GF-D8 (cell line): ENCODE measurements at places on chromosomes 1 and 21.

DNA sequence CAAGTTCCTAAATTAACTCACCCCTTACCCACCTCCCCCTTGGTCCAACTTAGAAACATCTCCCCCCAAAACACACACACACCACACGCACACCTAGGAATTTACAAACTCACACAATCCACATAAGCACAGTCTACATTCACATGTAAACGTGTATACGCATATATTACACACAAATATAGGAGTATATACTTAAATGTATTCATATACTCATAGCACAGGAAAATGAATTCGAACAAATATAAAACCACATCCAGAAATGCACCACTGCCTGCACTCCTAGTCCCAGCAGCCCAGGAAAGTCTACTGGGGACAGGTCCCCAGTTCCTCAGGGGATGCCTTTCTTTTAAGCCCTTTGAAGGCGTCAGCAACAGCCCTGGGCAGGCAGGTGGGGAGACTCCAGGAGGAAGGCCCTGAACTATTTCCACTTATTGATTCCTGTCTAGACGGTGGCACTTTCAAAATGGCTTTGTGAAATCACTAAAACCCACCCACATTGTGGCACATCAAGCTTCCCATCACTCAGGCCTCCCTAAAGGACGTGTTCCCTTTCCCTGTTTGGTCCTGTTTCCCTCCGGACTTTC is 3.1 kb upstream of the DMBX1 start:
- DNase-seq, result no peak

DNA sequence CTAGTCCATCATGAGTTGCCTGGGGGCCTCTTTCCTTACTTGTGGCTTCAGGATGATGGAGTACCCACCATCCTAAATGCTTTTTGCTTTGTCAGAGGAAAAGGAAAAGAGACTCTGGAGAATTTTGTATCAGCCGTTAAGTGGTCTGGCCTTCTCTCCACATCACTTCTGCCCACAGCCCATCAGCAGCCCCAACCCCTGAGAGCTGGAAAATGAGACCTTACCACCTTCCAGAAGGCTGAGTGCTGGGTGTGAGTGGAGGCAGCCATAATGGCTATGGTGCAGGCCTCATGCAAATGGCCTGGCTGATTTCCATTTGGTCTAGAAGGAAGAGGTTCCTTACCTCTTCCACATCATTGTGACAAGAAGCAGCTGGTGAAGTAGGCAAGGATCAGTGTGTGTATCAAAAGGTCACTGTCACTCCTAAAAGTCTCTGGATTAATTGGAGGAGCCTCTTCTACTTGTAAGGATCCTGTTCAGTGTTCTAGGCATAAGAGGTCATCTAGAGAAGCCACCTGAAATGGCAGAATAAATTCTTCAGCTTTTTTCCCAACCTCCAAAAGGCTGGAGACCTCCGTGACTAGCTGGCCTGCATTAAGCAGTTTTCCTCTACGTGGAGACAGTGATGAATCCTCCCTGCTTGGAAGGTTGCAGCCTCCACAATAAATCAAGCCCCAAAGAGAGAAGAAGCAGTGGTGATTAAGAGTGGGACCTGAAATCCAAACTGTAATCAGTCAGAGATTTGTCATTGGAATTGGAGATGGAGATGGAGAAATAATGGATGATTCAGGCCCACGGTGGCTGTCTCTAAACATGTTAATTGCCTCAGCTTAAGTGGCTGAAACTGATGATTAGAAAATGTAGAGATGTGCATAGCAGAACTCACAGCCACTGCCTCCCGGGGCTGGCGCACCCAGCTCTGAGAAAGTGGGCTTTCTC is 111.5 kb downstream of the CNIH3 start:
- no peak for DNase-seq

GRCh38 chr1:230814949-230815692 is 53.2 kb downstream of the C1orf198 start:
- no peak for DNase-seq

GRCh38 chr1:206706806-206707366 is 22.2 kb downstream of the MAPKAPK2 start:
- DNase-seq, result no peak

DNA sequence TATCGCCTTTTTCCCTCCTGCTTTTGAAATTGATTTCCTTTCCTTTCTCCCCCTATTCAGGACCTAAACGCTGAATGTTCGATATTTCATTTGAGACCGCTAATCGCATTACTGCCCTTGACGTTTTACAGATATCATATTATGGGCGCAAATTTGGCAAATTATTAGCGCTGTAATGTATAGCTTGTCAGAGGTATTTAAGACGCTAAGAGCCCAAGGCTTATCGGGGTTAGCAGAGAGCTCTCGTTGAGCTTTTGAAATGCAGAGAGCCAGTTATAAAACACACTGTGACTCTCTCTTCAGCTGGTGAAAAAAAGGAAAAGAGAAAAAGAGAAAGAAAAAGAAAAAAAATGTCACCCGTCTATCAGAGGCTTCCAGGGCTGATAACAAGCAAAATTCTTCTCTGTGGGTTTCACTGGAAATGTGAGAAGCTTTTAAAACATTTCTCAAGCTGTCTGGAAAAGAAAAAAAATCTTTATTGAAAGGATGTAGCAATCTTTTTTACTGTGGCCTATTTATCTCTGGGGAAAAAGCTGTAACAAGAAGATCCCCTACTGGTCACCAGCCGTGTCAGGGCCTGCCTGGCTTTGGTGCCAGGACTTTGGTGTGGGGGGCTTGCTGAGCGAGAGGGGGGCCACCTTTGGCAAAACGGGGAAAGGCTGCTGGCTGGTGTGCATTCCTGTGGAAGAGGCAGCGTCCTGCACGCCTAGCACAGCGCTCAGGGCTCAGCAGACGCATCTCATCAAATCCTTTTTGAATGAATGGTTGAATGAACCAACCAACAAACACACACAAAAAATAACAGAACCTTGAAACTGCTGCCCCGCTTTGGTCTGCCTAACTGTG is 119.8 kb downstream of the RNF220 start:
- no peak for DNase-seq

DNA sequence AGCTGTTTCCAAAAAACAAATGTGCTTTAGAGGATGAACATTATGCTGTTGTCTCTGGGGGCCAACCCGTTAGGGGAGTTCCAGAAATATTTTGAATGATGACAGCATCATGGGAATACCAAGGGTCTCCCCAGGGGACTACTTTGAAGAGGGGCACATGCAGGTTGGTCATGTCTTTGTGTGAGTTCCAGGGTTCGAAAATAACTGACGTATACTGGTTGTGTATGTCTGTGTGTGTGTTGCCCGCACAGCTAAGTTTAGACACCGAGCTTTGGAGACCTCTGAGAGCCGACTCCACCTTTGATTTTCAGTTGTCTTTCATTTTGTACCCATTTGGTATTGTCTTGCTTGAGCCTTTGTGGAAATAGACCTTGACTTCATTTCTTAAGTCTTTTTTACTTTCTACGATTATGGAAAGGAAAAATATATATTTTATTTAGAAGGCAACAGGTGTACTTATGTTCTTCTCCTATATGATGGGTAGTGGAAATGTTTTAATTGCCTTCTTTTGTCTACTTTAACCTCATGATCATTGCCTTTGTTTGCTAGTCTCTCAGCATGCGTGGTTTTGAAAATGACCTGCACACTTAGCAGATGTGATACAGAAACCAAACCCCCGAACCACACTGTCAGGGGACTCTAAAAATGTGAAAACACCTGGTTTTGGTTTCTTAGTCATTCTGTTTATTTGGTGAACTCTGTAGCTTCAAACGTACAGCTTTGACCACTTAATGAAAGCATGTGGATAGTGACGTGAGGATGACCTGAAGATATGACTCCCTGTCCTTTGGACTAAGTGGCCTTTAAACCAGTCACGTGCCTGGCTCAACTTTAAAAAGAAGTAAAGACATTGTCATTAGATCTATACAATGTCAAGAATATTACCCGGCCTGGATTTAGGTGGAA is 56.5 kb downstream of the GALNT2 start:
- DNase-seq, result no peak

DNA sequence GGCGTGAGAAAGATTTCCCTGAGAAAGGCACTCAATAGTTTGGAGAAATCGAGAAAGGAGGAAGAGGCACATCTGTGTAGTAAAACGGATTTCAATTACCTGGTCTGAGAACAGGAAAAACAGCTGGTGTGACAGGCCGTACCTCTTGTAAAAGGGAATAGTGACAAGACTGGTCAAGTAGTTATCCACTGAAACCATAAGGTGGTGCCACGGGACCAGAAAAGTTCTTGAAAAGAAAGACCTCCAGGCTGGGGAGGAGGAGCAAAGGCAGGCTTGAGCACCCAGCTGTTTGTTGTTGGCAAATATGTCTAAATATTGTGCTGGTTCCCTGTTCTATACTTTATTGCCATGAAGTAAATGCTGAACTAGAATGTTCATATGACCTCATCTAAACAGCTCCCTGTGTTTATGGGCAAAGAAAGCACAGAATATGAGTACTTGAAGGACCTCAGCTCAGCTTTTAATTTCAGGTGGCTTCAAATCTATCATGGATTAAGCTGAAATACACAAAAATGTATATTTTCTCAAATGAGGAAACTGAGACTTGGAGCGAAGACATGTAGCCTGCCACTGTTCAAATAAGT is 4.0 kb downstream of the HAO2 start:
- DNase-seq, result no peak

- no peak for DNase-seq
Measured at GRCh38 chr1:245316784-245317183, 162.0 kb downstream of the KIF26B start.

DNA sequence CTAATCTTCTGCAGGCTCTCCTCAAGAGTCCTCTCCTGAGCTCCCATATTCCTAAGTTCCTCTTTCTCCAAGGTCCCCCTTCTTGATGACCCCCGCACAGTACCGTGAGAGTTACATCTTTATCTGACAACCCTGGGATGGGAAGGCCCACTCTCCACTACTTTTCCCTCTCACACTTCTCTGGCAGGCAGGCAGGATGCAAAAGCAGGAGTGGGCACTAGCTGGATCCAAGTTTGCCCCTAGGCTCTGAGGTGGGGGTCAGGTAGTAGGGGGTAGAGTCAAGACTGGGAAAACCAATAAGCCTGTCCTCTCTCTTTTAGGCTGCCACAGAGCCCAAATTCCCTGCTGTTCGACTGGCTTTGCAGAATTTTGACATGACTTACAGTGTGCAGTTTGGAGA is 3.9 kb downstream of the NSUN4 start:
- no peak for DNase-seq

- DNase-seq, result no peak
Measured at GRCh38 chr21:42430521-42430920, 26.8 kb downstream of the UBASH3A start.

DNA sequence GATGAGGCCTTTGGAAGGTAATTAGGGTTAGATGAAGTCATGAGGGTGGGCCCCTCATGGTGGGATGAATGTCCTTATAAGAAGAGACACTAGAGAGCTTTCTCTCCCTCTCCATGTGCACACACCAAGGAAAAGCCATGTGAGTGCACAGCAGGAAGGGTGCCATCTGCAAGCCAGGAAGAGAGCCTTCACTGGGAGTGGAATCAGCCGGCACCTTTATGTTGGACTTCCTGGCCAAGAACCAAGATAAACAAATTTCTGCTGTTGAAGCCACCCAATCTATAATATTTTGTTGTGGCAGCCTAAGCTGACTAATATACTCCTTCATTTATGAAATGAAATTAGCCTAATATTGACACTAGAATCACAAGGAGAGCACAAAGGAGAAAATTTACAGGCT is 38.2 kb upstream of the PKP1 start:
- DNase-seq, result no peak

- no peak for DNase-seq
Measured at GRCh38 chr1:73868810-73869336, 329.1 kb downstream of the LRRIQ3 start.

- no peak for DNase-seq
Measured at GRCh38 chr1:217712925-217713597, 81.9 kb downstream of the SPATA17 start.

DNA sequence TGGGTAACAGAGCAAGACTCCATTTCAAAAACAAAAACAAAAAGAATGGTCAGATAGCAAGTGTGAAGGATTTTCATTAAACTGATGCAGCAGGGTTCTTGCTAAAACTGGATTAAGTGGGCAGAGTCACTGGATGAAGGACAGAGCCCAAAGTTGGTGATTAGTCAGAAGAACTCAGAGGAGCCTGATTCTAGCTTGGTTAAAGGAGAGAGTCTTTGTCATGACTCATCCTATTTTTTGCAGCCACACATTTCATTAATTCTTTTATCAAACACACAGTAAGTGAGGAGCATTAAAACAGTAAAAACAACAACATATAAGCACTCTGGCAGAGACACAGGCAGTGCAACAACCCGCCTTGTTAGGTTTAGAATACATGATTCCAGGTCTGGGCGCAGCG is 56.0 kb upstream of the EDARADD start:
- no peak for DNase-seq
